Caki2 (cell line): ENCODE measurements at places on chromosomes 7 and 10.

- DNase-seq, result peak; percentile 95
Observed at GRCh38 chr10:21084700-21085099, 187.6 kb upstream of the NEBL start.

DNA sequence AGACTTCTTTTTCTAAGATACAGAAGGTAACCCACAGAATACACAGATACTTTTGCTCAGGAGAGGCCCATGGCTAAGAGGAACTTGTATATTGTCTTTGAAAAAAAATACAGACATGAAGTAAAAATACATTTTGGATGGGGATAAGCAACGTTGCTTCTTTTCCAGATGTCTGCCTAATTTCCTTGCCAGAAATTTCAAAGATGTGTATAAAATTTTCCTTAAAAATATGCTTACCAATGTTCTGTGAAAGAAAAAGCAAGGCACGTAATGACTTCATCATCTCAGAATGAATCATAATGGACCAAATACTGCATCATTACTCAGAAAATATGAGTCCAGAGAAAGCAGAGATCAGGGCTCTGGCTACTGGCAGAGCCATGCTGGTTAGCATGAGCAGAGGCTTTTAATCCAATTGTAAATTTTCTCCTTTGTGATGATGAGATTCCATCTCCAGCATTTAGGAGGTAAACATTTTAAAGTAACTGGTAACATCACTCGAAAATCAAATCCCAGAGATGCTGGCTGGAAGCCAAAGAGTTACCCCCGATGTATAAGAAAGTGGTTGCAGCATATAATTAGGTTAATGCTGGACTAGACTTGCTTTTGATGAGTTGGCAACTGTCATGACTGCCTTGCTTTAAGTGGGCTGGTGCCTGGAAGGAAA is 272.5 kb downstream of the SEMA3A start:
- no peak for DNase-seq

DNA sequence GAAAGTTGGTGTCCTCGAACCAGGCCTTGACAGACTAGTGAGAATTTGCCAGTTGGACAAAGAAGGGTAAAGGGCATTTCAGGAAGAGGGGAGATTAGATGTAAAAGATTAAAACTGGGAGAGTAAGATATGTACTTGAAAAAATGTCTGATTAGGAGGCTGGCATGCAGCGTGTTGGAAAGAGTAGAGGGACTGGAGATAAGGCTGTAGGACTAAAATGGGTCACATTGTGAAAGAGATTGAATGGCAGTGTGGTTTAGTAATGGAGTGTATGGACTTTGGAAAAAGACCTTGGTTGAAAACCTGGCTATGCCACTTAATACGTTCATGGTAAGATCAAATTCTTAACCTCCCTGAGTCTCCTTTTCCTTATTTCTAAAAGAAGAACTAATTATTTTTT is 14.1 kb downstream of the CREM start:
- DNase-seq, result no peak

- no peak for DNase-seq
Observed at GRCh38 chr10:89645742-89646172, 715 bp upstream of the PANK1 start.

DNA sequence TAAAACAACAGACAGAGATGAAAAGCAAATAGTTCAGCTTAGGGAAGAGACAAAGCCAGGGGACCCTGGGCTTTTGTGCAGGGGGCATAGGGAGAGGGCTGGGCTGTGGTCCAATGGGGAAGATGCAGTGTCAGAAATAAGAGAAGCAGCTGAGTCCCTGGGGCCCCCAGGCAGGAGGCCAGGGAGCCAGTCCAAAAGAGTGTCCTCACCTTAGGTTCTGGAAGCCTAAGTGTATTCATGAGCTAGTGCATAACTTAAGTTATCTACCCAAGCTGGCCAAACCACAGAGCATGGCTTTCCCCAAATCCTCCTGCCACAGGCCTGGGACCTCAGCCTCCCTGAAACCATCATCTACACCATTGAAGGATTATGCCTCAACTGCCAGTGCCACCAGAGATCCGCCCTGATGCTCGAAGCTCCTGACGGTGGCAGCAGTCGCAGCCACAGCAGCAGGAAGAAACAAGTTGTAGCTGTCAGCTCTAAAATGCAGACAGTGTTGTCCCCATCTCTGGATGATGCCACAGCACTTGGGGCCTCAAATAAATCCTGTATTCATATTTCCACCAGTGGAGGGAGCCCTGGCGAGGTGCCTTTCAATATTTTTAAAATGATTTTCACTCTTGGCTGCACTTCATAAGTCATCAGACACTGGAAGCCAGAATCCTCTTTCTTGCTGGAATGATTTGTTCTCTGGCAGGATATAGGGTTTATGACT is 574.6 kb downstream of the GRID1 start:
- DNase-seq, result peak; percentile 12

GRCh38 chr7:92266415-92267241 is 20.9 kb downstream of the ANKIB1 start:
- no peak for DNase-seq

DNA sequence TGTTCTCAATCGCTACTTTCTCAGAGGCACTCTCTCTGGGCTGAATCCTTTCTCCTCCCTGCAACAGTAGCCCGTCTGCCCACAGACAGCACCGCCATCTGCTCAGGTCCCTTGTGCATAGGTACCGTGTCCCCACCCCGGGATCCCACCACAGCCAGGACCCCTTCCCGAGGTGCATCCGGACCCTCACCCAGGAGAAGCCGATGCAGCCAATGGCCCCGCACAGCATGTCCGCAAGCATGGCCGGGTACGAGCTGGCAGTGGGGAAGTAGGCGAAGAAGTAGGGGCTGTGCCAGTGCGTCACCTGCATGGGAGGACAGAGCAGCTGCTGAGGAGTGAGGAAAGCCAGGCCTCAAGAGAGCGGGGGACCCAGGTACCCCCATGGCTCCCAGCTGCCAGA is 25.5 kb downstream of the DDC start:
- no peak for DNase-seq

DNA sequence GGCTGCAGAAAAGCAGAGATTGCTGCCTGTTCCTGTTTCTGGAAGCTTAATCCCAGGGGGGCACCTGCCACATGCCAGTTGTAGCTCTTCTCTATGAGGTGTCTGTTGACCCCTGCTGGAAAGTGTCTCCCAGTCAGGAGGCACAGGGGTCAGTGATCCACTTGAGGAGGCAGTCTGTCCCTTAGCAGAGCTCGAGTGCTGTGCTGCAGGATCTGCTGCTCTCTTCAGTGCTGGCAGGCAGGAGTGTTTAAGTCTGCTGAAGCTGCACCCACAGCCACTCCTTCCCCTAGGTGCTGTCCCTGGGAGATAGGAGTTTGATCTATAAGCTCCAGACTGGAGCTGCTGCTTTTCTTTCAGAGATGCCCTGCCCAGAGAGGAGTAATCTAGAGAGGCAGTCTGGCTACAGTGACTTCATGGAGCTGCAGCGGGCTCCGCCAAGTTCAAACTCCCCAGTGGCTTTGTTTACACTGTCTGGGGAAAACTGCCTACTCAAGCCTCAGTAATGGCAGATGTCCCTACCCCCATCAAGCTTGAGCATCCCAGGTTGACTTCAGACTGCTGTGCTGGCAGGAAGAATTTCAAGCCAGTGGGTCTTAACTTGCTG is 57.6 kb upstream of the CROT start:
- no peak for DNase-seq

DNA sequence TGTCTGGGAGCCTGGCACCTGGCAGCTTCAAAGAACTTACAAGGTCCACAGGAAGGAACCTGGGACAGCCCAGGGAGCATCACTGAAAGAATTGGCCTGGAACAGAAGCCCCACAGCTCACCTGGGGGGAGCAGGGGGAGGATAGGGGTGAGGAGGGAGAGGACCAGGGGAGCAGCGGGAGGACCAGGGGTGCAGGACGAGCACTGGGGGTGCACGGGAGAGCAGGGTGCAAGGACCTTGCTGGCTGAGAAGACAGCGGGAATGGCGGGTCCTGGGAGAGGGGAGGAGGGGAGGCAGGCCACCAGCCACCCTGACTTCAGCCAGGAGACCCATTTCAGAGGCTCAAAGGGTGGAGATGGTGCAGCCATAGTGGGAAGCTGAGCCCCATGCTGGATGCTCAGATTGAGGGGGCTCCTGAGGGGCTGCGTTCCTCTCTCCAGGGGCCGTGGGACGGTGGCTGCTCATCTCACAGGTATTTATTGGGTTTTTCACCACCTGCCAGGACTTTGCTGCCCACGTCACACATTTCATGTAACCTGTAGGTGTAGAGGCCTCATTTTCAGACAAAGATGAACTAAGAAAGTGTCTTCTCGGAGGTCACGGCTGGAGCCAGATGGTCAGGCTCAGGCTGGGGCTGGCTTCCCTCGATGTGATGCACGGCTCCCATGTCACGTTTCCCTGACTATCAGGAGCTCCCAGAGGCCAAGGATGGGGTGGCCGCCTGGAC is 110.1 kb downstream of the WDR37 start:
- DNase-seq, result no peak

GRCh38 chr7:148472406-148472805 is 118.2 kb upstream of the C7orf33 start:
- no peak for DNase-seq

- DNase-seq, result no peak
Observed at GRCh38 chr10:6009150-6009549, 31.8 kb upstream of the IL15RA start.

- DNase-seq, result no peak
Observed at GRCh38 chr10:122499491-122499941, 38.2 kb downstream of the HTRA1 start.

- no peak for DNase-seq
Observed at GRCh38 chr7:69942573-69942972, 344.3 kb downstream of the AUTS2 start.
